ENCODE measurements at places on chromosomes 7 and 10.

- no peak for DNase-seq
These were observed 83.7 kb downstream of the PRLHR start for GRCh38 chr10:118511711-118512110.

GRCh38 chr7:98864731-98865453 lies 4.9 kb downstream of the TMEM130 start:
- no peak for DNase-seq

DNA sequence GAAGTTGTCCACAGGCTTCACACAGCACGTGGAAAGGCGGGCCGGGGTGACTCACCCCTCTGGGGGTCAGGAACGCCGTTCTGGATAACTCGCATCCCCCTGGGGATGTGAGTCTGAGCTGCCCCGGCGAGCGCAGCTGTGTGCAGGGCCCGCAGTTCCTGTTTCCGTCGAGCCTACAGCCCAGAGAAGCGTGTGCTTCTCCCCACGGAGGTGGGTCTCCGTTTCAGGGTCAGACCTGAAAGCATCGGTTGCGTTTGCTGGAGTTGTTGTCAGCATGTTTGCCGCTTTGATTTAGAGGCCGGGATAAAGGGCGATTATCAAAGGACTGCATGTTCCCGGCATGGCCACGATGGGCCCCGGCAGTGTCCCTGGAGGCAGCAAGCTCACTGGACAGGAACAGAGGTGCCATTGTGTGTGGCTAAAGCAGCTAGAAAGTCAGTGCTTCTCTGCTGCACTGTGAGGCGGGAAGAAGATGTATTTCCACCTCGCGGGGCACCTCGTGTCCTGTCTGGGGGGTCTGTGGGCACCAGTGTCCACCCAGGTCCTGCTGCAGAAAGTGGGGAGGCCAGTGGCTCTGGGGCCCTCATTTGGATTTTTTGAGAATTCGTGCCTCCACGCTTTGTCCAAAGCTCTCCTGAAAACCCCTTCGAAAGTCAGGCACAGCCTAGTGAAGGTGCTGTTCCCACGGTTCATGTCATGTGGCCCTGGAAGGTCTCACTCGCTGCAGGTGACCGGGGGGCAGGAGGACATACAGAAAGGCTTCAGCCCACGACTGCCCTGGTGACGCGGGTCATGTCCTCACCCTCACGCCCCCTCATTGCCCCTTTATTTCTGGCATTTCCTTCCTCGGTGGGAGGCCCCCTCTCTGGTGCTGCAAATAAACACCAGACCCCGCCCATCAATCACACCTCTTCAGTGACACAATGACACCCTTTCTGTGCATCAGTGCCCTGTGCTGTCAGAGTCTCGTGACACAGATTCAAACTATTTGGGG lies 27.4 kb upstream of the GDI2 start:
- DNase-seq = peak; percentile 72

DNA sequence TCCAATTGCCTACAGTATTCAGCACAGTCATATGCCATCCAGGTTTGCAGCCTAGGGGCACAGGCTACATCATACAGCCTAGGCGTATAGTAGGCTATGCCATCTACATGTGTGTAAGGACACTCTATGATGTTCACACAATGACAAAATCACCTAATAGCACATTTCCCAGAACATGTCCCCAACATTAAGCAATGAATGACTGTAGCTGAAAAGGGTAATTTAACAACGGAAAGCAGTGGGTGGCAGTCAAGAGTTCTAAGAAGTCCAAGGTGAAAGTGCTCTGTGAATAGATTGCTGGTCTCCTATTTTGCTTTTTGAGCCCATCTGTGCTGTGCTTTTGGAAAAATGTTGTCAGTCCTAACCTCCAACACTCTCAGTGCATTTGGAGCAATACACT lies 162.6 kb downstream of the KLF6 start:
- DNase-seq = no peak

- no peak for DNase-seq
These were observed 82.7 kb downstream of the PAX2 start for GRCh38 chr10:100827819-100828737.

DNA sequence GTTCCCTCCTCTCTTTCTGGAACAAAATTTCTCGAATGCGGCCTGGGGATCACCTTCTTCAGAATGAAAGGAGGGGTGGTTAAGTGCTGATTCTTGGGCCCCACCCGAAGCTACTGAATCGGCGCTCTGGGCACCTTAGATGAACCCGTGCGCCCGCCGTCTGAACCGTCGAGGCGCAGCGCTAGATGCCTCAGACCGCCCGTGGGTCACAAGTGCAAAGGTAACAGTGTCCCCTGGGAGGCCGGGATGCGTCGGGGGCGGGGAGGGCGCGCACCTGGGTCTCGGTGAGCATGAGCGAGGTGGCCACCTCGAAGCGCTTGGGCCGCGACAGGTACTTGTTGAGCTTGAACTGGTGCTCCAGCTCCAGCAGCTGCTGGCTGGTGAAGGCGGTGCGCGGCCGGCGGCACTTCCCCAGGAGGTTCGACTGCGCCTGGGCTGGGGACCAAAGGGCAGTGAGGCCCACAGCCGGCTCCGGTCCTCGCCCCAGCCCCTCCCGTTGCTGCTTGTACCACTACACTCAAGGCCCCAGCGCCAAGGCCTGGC lies 4.2 kb downstream of the MNX1 start:
- no peak for DNase-seq

DNA sequence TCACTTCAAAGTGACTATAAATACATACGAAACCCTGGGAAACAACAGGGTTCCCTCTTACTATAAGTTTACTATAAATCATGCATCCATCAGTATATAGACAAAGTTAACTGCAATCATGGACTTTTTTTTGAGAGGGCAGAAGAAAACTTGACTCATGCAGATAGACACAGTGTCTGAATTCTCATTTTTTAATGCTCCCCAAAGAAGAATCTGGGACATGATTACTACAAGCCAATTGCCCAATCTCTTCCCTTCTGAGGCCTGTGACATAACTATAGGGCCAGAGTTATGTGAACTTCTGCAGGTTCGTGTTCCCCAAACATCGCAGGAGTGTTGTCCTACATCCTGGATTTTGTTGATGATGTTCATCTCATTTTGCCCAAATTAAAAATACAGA lies 376.5 kb downstream of the KCNMA1 start:
- no peak for DNase-seq

DNA sequence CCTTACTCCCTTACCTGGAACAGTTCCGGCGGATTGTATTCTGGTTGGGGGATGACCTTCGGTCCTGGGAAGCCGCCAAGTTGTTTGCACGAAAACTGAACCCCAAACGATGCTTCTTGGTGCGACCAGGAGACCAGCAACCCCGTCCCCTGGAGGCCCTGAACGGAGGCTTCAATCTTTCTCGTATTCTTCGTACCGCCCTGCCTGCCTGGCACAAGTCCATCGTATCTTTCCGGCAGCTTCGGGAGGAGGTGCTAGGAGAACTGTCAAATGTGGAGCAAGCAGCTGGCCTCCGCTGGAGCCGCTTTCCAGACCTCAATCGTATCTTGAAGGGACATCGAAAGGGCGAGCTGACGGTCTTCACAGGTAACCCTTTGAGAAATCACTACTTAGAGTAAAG lies 1.7 kb downstream of the TWNK start:
- no peak for DNase-seq

DNA sequence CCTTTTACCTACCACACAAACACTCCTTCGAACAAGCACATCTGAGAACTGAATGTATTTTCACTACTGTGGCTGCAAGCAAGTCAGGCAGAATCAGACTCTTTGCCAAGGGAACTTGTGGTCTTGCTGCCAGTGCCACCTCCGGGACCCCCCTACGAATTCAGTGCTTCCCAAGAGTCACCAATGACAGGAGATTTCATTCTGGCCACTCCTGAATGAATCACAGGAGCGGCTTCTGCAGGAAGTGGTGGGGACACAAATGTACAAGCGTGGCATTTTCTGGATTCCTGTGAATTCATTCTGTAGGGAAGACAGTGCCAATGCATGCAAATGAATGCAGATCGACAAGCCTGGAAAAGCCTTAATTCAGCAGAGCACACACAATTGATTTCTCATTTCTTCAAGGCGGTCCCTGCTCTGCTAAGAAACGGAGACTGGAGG lies 161.2 kb downstream of the CAMK1D start:
- no peak for DNase-seq

- no peak for DNase-seq
These were observed 146.0 kb upstream of the STEAP4 start for GRCh38 chr7:88452646-88453045.

DNA sequence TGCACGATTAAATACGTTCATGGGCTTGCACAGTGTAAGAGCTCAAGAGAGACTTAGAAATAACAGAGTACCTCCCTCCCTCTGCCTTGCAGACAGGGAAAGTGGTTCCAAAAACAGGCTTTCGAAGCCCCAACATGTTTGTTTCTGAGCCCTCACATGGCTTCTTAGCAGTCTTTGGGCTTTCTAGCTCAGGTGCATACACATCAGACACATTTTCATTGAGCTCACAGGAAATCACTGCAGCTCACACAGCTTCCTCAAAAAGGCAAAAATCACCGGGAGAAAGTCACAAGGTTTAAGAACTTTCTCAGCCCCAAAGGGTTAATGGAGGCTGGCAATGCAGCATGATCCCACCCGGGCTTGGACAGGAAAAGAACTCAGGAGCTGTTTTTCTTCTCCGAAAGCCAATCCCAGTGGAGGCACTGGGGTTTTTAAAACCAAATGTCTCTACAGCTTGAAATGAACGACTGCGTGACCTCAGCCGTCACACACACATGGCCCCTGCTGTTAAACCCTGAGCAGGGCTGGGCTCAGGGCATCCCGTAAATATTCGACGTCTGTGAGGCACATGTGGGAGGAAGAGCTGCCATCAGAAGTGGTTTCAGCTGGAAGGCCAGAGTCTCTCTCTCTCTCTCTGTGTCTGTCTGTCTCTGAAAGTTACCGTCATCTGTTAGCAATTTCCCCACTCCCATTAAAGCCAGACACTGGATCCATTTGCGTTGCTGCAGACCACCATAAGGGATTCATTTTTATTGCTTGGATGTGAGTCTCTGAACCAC lies 69.7 kb downstream of the CALML3 start:
- no peak for DNase-seq

- DNase-seq = no peak
These were observed 28.8 kb upstream of the GNAI1 start for GRCh38 chr7:80105701-80106408.

DNA sequence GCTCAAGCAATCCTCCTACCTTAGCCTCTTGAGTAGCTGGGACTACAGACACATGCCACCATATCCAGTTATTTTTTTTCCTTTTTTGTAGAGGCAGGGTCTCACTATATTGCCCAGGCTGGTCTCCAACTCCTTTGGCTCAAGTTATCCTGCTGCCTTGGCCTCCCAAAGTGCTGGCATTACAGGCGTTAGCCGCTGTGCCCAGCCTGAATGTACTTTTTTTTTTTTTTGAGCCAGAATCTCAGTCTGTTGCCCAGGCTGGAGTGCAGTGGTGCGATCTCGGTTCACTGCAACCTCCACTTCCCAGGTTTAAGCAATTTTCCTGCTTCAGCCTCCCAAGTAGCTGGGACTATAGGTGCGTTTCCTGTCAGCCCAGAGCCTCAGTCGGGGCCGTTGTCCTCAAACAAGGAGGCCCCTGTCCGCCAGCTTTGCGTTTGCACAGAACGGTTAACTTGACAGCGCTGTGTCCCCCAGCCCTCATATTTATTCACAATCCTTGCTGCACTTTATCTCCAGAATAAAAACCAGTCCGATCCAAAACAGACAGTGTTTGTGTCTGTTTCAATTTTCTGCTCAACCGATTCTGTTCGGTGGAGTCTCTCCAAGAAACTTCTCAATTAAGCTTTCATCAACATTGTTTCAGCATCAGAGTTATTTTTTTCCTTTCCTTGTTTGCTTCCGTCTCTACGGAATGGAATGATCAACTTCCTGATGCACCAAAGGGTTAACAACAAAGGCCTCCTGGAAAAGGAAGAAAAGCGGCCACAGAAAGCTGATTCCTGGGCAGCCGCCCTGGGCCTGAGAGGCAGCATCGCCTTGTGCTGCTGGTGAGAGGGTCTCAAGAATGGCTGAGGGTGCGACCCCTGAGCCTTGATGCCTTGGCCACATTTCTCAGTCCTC lies 64.5 kb downstream of the PDIA4 start:
- DNase-seq = no peak

GRCh38 chr10:69956741-69957230 lies 95.9 kb upstream of the MACROH2A2 start:
- DNase-seq = no peak

GRCh38 chr7:17807242-17807641 lies 133.1 kb downstream of the SNX13 start:
- no peak for DNase-seq

- no peak for DNase-seq
These were observed 38.2 kb downstream of the WNT2 start for GRCh38 chr7:117284692-117285091.

DNA sequence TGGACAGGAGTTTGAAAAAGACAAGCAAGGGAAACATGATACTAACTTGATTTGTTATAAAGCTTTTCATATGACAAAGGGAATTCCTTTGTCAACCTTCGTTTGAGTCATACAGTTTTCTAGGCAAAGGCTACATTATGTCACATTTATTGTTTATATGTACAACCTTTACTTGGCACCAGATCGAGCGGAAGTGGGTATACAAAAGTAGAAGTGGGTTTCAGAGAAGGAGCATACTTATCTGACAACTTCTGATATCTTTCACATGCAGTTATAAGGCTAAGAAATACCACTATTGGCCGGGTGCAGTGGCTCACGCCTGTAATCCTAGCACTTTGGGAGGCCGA lies 11.0 kb downstream of the STMP1 start:
- DNase-seq = no peak

GRCh38 chr7:70091362-70091761 lies 493.1 kb downstream of the AUTS2 start:
- no peak for DNase-seq

DNA sequence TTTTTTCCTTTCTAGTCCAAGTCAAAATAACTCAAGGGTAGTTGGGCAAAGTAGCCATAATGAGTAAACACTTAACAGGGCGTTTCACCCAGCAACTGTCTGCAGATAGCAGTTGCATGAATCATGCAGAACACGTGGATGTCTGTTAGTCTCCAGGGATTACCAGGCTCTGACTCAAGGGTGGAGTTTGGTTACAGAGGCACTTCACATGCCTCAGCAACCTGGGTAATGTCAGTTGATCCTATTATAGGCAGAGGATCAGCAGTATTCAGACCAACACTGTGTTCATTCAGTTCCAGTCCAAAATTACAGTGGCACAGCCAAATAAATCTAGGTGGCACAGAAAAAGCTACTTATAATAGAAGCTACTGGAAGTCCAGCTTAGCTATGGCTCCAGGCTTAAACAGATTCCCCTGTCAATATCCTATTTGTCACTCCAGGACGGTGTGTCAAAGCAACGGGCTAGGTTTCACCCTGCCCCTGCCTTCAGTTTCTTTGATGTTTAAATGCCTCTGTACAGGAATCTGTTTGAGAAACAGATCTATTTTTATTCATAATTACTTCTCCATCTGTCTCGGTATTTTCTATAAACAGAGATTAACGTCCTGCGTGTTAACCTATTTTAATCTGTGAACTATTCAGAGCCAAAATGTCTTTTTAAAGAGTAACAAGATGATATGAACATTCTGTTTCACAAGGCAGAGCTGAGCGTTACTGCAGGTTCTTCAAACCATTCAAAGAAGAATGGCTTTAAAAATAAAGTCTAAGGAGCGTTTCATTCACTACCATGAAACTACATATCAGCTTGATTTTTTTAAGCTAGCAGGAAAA lies 162.6 kb upstream of the AKR1E2 start:
- DNase-seq = peak; percentile 39

GRCh38 chr10:63752318-63752717 lies 231.1 kb downstream of the REEP3 start:
- DNase-seq = no peak

GRCh38 chr7:39045231-39045630 lies 67.5 kb downstream of the POU6F2 start:
- DNase-seq = no peak

GRCh38 chr7:112202816-112203215 lies 3.4 kb downstream of the DOCK4 start:
- peak; percentile 31 for DNase-seq

GRCh38 chr7:12291870-12292269 lies 80.8 kb downstream of the TMEM106B start:
- DNase-seq = no peak
